ENCODE measurements at places on chromosomes 12 and 14.

DNA sequence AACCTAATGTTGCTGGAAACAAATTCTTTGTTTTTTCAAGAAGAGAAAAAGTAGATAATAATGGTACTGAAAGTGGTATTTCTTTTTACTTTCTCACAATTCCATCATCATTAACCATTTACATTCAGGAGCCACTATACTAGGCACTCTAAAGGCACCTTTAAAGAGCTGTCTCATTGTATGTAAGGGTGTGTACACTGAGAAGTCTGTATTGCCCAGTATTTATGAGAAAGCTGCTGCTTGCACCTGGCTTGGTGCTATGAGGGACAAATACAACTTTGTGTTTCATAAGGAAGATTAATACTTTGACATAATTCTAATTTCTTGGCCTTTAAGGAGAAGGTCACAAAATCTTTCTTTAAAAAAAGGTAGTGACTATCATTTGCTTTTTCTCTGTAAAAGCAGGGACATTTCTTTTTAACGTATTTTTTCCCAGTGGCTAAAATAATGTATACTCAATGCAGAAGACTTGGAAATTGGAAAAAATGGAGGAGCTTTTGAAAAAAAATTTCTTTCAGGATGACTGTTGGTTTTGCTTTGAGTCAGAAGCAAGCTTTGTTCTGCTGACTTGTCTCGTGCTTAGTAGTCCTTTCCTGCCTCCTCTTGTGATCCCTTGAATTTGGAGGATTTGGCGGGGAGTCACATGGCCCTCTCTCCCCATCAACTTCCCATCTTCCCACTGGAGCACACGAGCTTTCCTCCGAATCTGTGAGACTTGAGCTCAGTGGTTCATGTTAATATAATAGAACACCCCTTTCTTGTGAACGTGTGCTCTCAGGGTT, 50.1 kb downstream of the RASSF3 start:
- DNase-seq, result no peak

- DNase-seq, result no peak
Measured at GRCh38 chr12:6257007-6257406, 53.5 kb upstream of the PLEKHG6 start.

DNA sequence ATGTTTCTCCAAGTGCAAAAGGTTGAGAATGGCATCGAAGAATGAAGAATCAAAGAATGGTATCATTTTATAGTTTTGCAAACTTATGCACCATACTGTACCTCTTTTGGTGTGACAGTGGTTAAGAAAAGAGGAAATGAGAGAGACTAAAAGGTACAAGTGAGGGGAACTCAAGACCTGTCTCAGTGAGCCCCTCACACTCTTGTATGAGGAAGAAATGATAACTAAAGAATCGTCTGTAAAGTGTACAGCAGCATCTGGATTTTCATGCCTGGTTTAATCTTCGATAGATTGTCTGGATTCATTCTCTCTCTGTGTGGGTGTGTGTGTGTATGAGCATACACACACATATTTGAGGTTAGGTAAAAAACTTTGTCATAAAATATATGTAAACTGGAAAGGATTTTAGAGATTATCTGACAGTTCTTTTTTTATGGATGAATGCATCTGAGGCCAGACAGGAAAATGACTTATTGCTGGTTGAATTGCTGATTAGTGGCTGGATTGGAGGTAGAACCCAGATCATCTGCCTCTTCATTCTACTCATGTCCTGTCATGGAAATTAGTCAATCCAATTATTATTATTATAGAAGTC, 16.0 kb upstream of the SLC38A2 start:
- peak; percentile 96 for DNase-seq

DNA sequence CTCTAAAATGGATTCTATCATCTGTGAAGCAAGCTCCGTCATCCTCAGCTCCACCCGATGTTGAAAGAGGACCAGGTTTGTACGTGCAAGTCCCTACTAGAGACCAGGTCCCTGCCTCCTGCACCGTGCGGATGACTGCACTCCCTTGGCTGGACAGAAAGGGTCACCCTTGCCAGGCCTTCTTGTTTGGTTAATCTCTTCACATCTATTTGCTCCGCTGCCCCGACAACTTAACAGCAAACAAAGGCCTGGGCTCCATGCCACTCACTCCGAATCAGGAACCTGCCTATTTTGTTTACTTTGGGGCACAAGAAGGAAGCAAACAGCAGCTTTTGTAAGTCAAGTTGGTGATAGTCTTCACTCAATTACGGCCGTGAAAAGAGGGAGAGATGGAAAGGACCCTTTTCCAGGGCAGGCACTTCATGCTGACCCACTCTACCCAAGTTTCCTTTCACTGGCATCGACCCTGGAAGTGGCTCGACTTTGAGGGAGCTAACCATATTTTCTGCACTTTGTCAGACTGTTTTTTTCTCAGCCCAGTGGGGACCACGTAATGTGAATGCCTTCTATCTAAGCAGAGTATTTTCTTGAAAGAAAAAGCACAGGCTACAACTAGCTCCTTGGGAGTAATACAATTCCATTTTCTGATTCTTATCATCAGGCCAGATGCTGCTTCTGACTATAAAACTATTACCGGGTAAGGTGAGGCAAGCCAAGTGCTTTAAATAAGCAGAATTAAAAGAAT, 202.6 kb downstream of the FOXN3 start:
- DNase-seq, result no peak

DNA sequence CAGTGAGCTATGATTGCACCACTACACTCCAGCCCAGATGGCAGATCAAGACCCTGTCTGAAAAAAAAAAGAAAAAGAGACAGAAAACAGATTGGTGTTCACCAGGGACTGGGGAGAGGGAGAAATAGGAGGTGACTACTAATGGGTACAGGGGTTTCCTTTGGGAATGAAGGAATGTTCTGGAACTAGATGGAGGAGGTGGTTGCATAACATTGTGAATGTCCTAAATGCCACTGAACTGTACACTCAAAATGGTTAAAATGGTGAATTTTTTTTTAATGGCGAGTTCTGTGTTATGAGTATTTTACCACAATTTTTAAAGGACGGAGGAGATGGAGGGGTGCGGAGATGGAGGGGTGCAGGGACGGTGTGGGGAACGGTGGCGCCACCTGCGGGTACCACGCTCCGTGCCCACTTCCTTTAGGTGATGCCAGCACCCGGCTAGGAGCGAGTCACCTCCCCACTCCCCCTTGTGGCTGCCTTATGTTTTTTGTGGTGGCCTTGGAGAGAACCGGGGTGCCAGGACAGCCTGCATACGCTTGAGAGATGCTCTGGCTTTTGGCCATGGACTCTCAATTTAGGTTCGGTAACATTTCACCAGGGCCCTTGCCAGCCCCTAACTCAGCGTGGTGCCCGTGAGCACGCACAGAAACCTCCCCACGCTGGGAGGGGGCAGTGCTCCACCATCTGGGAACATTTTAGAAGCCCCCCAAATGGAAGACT, 16.1 kb downstream of the UBC start:
- DNase-seq, result peak; percentile 20

DNA sequence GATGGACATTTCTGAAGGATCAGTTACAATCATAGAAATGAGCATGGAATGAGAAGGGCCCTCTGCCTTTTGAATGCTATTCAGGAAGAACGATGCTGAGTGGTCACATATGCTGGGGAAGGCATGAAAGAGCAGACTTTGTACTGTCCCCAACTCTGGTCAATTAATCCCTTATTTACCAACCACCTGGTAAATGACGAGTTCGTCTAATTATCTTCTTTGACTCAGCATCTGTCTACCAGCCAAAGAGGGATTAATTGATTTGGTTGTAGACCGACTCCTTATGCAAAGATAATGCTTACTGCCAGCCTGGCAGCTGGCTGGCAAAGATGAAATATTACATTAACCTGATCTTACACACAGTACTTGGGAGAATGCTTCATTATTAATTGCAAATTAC, 152.2 kb downstream of the CHST11 start:
- DNase-seq, result no peak

DNA sequence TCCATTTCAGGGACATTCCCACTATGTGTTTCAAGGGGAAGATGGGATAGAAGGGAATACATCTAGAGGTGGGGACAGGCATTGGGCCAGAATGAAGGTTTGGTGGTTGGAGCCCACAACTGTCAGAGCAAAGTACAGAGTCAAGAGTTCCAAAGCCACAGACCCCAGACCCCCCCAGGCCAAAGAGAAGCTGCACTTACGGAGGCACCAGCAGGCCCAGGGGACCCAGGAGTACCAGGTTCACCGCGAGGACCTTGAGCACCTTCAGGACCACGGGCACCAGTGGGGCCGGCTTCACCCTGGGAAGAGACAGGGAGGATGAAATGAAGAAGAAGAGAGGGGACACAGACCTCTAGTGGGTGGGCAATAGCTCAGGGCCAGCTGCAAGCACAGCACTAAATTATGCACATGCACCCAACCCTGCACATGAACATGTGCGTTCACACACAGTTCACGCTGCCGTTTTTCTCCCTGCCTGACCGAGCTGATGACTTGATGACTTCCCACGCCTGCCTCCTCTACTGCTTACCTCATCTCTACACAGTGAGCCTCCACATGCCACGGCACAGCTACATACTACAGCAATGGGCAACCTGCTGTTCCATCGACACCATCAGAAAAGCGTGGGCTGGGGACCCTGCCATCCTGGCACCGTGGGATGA, 16.7 kb downstream of the COL2A1 start:
- DNase-seq, result no peak

DNA sequence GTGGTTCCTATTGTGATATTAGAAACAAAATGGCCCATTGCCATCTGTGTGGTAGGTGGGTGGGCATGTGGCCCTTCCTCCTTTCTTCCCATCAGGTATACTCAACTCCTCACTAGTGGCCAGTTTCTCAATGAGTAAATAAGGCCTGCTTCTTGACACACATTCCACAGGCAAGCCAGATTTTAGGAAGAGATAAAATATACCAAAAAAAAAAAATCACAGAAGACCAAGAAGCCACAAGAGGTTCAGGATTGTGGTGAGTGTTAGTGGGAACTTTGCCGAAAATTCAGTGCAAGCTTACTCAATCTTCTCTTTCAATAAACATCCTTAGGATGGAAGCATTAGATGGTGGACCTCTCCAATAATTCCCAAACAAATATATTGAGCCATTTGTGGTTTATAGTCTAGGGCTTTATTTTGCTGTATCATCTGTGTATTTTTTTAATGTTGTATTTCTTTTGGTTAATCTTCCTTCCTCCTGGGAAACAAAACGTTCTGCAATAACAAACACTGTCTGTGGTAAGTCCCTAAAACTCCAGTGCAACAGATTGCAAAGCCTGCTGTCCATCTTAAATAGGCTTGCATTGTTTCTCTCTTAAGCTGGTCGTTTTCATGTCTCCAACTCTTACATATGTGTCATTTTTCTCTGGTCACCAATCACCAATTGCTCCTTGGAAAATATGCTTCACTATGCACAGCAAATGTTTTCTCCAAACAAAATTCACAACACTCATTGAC, 289.9 kb upstream of the KITLG start:
- DNase-seq, result peak; percentile 26

DNA sequence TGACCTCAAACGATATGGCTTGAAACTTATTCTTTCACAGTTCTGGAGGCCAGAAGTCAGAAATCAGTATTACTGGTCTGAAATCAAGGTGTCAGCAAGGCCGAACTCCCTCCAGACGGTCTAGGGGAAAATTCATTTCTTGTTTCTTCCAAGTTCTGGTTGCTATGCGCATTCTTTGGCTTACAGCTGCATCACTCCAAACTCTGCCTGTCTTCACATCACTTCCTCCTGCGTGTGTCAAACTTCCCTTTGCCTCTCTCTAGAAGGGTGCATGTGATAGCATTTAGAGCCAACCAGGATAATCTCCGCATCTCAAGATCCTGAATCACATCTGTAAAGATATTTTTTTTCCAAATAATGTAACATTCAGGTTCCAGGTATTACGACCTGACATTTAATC, 62.8 kb downstream of the DENND5B start:
- DNase-seq, result no peak

- DNase-seq, result no peak
Measured at GRCh38 chr14:95188380-95188779, 31.1 kb upstream of the DICER1 start.

- DNase-seq, result no peak
Measured at GRCh38 chr14:67446371-67447032, 34.5 kb upstream of the PLEK2 start.

GRCh38 chr12:90280564-90281058, 572.0 kb upstream of the ATP2B1 start:
- DNase-seq, result peak; percentile 51

- peak; percentile 48 for DNase-seq
Measured at GRCh38 chr12:3137268-3137781, 60.1 kb downstream of the TSPAN9 start.

- no peak for DNase-seq
Measured at GRCh38 chr12:93079271-93079670, 150.2 kb upstream of the EEA1 start.

DNA sequence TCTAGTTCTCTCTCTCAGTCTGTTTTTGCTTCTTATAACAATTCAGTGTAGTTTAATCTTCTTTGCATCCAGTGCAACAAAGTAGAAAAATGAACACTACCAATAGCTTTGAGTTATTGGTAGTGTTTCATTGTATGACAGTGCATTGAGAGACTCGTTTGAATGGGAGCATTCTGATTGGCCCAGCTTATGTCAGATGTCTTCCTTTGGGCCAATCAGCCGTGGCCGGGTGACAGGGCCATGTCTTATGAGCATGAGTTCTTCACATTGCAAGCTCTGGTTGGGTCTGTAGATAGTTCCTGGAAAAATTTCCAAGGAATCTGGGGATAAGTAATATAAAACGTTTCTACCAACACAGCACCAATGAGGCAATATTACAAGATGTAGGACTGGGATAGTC, 36.5 kb downstream of the GYS2 start:
- no peak for DNase-seq

DNA sequence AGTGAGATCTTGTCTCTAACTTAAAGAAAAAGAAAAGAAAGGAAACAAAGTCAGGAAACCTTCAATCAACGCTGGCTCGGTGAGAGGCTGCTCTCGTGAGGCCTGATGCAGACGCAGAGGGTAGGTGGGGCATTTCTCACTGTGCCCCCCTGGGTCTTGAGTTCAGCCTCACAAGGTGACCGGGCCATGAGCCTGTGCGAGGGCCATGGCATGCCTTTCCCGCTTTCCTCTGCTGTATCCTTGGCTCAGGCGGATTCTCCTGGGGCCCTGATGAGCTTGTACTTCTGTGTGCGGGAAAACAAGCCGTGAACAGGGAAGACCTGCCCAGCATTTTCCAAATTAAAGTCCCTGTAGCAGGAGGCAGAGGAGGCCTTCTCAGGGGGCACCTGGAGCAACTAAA, 20.2 kb downstream of the ADGRD1 start:
- DNase-seq, result no peak

GRCh38 chr14:91317381-91318308, 73.1 kb upstream of the GPR68 start:
- DNase-seq, result no peak

GRCh38 chr14:67999290-67999689, 179.7 kb downstream of the RAD51B start:
- peak; percentile 52 for DNase-seq

Measured in fibroblast of skin of right quadriceps (primary cell).